Inflammatory macrophage (primary cell): ENCODE measurements at places on chromosomes 5 and 9.

- DNase-seq: no peak
Observed at GRCh38 chr5:41707853-41708603, 162.2 kb downstream of the OXCT1 start.

GRCh38 chr5:168696611-168697010, 117.4 kb upstream of the PANK3 start:
- DNase-seq: no peak

DNA sequence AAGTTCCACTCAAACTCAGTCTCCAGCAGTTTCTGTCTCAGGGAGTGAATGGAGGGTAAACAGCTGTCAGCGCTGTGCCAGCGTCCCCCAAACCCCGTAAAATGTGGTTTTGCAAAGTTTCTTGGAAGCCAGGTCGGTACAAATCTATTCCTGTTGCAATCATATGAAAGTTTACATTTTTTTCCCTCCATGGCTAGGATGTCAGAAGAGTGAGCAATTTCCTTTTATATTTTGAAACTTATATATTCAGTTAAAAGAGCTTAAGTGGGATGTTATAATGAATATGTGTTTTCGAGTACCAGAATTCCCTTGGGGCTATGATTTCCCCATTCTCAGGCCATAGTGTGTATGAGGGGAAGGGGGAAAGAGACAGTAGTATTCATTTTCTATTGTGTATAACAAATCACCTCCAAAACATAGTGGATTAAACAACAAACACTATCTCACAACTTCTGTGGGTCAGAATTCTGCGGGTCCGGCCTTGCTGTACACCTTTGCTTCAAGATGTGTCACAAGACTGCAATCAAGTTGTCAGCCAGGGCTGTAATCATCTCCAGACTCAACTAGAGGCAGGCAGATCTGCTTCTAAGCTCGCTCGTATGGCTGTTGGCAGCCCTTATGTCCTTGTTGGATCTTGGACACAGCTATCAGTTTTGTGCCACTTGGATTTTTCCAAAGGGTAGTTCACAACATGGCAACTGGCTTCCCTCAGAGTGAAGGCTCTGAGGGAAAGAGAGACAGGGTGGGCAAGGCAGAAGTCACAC, 107.4 kb downstream of the SNX18 start:
- DNase-seq: no peak

DNA sequence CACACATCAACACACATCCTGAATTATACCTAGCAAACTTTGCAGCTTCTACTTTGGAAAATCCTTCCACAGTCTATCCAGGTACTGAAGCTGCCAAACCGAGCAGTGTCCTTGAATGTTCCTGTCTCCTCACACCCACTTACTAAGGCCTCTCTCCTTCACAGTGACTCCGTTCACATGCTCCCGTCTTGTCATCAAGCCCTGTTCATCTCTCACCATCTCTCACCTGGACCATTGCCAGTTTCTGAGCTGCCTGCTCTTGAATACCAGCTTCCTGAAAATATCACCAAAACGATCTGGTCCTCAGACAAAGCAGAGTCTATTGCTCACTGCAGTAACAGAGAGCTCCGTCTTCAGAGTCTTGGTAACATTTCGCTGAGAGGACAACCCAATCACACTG, 57.4 kb downstream of the GCNT1 start:
- DNase-seq: no peak

GRCh38 chr5:161847941-161848391, at the start of gene GABRA1:
GABRA1 (plus strand) TSS chr5:161848120; CDS start chr5:161850811, 2,691 bp downstream.
- no peak for DNase-seq

DNA sequence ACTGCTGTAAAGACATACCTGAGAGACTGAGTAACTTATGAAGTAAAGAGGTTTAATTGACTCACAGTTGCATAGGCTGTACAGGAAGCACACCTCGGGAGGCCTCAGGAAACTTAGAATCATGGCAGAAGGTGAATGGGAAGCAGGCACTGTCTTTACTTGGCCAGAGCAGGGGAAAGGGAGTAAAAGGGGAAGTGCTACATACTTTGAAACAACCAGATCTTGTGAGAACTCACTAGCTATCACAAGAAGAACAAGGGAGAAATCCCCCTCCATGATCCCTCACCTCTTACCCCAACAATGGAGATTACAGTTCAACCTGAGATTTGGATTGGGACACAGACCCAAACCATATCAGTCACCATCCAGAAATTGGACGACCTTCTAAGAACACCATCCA, 1285.8 kb upstream of the CDH9 start:
- no peak for DNase-seq

- DNase-seq: no peak
Observed at GRCh38 chr5:51001227-51001923, 334.9 kb downstream of the PARP8 start.

DNA sequence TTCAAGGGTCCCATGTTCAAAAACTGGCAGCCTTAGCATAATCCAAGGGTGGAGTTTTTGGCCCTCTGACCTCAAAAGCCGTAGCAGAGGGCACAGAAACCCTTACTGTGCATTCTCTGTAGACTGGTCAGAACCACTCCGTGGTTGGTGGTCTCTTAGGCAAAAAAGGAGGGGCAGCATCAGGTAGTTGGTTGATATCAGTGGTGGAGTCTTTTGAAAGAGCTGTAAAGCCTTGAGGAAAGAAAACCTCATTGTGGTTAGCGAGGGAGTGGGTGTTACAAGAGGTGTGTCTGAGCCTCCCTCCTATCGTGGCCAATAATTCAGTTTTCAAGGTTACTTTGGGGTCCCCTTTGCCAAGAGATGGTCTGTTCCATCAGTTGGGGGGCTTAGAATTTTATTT, 40.9 kb downstream of the ARHGEF28 start:
- no peak for DNase-seq

DNA sequence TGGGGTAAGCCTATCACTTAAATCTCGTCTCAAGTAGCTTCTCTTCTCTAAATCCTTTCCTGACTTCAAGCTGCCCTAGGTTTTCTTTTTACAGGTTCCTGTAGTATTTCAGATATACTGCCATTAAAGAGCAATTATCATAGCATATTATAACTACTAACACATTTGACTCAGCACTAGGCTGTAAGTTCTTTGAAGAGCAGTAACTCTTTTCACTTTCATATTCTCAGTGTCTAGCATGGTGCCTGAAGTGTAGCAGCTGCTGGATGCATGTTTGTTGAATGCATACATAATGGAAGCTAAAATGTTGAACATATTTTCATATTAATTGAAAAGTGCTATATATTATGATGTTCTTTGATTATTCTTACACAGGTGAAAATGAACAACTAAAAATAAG, 22.5 kb downstream of the CCDC152 start:
- no peak for DNase-seq

DNA sequence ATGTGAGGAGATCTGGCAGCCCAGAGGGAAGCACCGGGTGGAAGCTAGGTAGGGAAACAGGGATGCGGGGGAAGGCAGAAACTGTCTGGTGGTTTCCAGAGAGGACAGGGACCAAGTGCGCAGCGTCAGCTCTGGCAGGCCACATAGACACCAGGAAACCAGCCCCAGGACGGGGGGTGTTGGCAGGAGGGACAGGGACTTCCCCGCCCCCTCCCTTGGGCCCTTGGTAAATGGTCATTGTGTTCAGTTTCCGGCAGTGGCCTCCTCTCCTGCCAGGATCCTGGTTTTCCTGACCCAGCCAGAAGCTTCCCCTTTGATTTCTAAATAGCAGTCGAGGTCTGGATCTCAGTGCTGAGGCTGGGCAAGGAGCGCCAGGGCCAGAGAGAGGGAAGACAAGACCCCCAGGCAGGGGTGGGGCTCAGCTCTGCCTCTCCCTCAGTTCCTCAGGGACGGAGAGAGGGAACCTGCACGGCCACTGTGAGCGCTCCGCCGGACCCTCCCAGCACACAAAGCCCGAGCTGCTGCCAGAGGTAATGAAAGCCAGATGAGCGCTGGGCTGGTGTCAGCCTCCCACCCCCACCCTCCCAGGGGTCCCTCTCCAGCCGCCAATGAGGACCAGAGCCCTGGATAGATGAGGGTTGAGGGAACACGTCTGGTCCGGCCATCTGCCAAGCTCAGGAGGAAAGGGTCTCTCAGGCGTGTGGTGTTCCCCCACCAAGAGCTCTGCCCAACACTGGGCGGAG, 1.8 kb downstream of the RALGDS start:
- no peak for DNase-seq

DNA sequence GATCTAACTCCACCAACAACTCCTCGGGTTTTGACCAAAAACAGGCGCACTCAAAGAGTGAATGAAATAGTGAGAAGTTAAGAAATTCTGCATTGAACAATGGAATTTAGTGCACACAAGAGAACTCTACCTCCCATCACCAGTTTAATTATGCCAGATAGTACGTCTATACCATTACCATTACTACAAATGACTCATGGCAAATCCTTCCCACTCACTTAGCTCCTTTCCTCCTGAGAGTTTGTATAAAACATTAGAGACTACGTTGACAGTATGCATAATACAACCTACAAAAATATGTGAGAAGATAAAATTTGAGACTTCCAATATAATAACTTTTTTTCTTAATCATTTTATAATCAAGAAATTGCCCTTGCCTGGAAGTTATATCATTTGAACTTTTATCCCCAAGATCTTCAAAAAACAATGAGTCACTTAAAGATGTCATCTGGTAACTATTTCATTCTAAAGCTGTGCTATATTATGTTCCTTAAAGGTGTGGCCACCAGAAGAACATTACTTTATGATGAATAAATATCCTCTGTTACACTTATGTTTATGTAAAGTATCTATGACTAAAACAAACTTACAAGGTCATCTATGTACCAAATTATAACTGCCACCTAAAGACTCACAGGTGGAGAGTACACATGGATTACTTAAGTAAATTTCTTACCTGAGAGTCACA, 297.9 kb upstream of the PTGER4 start:
- DNase-seq: no peak

DNA sequence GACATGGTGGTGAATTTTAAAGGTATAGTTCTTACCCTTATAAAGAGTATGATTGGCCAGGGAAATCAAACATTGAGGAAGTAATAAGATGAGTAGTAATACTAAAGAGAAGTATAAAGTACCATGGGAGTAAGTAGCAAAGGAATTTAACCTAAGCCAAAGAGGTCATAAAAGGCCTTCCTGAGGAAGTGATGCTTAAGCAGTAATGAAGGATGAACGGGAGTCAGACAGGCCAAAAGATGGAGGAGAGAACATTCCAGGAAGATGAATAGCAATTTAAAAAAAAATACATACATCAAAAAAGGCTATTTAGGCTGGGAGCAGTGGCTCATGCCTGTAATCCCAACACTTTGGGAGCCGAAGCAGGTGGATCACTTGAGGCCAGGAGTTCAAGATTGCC, 29.0 kb downstream of the KLHL3 start:
- DNase-seq: no peak

- no peak for DNase-seq
Observed at GRCh38 chr5:57036761-57037160, 84.8 kb upstream of the MIER3 start.

DNA sequence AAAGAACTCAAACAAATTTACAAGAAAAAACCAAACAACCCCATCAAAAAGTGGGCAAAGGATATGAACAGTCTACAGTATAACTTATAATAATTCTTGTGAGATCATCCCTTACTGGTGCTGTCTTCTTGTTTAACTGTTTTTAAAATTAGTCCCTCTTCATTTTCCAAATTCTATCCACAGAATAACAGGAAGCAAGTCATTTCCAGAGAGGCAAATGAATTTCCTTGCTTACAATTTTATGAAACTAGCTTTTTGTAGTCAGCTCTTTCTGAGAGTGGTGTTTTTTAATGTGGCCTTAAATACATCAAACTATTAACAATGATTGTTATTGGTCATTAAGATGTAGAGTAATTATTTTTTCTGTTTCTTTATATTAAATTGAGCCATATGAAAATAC, 40.6 kb downstream of the FAM174A start:
- no peak for DNase-seq

DNA sequence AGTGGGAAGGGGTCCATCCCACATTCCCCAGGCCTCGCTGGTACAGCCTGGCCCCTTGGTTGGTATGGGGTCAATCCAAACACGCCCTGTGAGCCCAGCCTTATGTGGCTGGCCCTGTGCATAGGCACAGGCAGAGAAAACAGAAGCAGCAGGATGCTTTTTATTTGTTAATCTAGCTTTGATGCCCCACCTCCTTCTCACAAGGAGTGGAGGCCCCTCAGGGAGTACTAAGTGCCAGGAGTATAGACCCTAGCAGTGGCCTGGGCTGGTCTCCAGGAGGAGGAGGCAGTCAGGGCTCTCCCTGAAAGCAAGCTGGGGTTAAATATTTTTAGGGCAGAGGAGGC, 14.6 kb upstream of the TCF7 start:
- no peak for DNase-seq

- DNase-seq: peak; percentile 24
Observed at GRCh38 chr5:55575815-55576583, 41.2 kb upstream of the PLPP1 start.

DNA sequence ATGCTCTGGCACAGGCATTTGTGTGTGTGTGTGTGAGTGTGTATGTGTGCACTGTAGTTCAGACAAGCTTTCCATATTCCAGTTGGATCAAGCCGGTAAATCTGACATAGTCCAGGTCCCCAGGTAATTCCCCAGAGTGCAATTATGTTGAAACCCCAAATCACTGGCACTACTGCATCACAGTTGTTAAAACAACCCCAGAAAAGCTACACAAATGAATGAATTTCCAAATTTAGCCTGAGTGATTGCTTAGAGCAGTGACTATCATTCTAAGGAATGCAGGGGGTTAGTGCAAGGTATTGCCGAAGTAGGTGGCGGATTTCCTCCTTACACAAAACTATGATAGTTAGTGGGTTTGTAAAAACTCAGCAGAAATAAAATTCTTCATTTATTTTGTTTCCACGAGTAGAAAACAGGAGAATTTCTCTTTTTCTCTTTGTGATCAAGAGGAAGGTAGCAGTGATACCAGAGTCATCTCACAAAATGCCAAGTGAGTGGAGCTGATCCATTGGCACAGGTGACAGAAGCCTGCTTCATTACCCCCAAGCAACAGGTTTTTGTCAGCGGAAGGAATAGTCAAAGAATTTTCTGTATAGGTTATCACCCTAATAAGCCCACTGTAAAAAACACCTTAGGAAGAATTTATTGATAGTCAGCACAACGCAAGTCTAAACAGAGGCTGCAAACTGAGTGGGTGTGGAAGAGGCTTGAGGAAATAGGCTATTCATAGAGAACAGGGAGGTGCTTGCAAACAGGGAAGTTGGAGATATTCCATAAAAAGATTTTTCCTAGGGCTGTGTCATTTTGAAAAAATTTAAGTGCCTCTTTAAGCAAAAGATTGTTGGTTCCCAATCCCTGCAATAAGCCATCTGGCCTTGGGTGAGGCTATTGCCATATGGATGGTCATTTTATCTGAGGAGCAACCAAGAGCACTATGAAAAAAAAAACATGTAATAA, 385.1 kb downstream of the CHSY3 start:
- DNase-seq: peak; percentile 30

GRCh38 chr5:118956727-118957126, 31.6 kb downstream of the DTWD2 start:
- no peak for DNase-seq

DNA sequence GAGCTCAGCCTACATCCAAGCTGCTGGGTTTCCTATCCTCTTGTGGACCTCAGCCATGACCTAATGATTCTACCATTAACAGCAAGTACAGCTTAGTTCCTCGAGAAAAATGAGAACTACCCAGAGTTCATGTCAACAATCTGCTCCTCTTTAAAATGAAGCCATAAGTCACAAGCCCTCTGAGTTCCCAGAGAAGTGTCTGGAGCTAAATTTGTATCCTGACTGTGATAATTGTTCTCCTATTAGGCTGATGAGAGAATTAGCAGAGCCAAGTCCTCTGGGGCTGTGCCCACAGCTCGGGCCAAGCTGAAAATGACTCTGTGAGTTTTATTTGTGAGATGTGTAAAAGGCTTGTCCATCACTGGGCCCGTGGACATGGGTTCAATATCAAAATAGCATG, 145.1 kb upstream of the SMIM23 start:
- peak; percentile 47 for DNase-seq

GRCh38 chr5:83472508-83473345, 1.2 kb downstream of the VCAN start:
- peak; percentile 47 for DNase-seq

GRCh38 chr5:88679638-88680037, 203.3 kb downstream of the MEF2C start:
- no peak for DNase-seq
